Activated CD4-positive, alpha-beta memory T cell treated with anti-CD3 and anti-CD28 coated beads for 36 hours (primary cell): ENCODE measurements at places on chromosomes 2 and 18. TPM values are rescaled to one million over a fixed set of nuclear protein-coding genes. Genes with fewer than 3 reads are reported as not detected.
A peak's percentile ranks its signal among the peaks of the same experiment; 100 is the strongest.

- no peak for DNase-seq
Observed at GRCh38 chr2:203745267-203745666, 38.8 kb downstream of the CD28 start.

DNA sequence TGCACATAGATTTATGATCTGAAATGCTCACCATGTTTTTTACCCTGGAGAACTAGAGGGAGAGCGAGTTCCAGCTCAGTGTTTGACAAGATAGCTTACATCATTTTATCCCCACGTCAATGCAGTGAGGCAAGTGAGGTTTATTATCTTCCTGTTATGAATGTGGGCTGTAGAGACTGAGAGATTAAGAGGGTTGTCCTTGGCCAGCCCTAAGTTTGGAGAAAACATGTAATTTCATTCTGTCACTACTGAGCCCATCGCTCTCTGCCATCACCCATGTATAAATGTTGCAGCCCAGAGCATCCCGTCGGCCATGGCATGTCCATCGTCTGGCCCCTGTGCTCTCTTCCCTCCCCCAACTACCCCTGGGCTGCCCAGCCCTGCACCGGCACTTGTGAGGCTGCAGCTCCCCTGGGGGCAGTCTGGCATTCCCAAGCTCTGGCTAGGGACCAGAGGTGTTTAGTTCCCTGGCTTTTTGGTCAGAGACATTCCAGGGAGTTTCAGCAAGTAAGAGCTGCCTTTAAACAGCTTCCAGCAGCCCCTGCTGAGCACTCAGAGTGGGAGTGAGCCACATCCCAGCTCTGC is 136.7 kb downstream of the ANTXR1 start:
- no peak for DNase-seq

DNA sequence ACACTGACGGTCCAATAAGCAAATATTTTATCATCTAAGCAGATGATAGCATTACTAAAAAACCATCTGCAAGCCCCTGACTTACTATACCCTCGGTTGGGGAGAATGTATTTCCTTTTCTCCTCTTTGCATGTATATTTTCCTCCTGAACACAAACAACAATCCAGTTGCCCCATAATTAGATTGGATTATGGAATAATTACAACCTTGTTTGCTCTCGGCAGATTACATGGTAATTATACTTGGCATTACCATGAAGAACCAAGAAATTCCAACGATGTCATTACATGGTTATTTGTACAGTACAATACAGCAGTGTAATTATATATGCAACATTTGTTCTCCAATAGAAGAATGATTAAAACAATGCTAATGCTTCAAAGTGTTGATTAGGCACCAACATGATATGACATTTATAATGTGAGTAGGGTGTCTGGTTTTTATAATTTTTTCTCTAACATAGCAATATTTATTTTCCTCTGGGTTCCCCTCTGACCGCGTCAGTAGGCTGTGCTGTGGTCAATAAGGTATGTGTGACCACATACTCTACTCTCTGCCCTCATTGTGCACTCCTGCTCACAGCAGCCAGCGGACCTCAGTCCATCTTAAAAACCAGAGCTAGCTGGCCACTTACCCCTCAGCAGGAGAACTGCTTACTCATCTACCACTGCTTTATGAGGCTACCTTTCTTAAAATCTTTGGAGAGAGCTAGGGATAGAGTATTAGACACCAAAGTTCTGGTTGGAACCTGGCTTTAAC is 176.1 kb downstream of the INSIG2 start:
- DNase-seq: no peak

DNA sequence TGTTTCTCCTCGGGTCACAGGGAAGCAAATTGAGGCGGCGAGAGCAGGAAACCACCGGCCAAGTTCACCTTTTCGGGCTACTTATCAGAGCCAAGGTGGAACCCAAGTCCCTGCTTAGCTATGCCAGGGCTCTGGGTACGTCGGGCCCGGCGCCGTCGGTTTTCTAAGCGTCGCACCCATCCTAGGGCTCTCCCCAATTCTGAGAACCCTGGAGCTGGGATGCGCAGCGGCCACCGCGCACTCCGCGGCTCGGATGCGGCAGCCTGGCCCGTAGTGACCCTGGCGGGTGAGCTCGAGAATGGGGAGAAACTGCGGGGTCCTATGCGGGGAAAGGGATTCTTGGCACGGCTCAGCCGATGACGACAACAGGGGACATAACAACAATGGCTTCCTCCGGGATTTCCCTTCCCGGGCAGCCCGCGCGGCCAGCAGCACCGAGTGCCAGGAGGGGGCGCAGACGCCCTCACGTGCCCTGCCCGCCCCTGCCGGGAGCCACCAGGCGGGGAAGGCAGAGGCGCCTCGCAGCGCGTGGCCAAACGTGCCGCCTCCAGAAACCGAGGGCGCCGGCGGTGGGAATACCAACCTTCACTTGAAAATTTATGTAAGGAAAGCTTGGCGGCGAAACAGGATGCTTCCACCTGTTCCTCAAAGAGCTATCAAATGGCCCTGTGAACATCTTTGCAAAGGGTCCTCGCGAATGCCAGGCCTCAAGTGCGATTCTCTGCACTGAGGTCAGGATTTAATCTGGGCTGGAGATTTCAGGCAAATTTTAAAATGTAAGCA is 2.1 kb upstream of the SLC30A3 start:
- peak; percentile 82 for DNase-seq

DNA sequence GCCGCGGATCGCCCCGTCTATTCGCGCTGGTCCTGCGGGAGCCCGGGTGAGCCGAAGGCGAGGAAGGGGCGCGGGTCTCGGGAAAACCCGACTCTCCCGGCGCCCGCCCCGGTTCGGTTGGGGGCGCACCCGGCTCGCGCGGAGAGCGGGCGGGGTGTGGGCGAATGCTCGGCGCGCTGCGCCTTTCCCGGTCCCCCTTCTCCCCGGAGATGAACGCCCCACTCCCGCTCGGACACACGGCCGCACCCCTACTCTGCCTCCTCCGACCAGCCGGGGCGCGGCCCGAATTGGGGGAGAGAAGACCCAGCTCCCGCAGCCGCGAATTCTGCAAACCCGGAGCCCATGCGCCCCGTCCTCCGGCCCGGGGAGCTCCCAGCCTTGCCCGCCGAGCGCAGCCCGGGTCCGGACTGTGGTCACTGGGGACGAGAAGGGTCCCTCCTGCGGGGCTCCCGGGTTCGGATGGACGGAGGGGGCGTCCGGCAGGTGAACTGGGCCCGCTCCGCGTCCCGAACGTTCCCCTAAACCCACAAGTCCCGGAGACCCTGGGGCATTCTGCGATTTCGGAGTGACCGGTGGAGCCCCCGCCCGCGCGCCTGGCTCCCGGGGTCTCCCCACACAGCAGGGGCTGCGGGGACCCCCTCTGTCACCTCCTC is 734 bp downstream of the KCNG2 start:
- no peak for DNase-seq

- no peak for DNase-seq
Observed at GRCh38 chr2:201793631-201794030, 12.7 kb upstream of the CDK15 start.

DNA sequence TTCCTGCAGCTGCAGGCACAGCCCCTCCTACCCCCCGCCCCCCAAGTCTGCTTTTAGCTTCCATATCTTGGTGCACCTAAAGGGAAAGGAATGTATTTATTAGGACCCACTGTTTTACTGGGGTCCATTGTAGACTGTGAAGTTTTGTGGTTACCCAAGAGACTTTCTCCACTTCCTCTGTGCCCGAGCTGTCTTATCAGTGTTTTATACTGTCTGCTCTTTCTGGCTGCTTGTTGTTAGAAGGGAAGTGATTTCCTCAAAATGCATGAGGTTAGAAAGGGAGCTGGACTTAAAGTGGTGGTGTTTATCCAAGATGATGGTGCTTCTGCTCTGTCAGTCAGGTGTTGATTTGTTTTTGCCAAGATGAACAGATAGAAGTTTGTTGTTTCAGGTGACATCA is 85.0 kb downstream of the PTH2R start:
- DNase-seq: no peak

DNA sequence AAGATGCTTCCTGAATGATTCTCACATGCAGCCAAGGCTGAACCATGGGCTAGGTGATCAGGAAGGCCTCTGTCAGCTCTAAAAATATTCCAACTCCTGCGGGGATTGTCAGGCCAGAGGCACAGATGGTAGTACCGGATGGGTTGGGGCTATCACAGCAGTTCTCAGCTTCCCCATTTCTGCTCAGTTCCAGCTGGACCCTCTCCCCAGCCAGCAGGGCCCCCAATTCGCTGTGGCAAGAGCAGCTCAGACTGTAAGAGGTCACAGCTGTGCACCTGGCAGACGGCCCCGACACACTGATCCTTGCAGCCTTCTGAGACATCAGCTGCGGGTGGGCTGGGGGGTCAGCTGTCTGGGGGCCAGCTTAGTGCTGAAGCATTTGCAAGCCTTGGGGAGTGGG is 43.6 kb upstream of the TCF7L1 start:
- DNase-seq: no peak

GRCh38 chr18:32542221-32542798 is 71.6 kb upstream of the GAREM1 start:
- DNase-seq: no peak

DNA sequence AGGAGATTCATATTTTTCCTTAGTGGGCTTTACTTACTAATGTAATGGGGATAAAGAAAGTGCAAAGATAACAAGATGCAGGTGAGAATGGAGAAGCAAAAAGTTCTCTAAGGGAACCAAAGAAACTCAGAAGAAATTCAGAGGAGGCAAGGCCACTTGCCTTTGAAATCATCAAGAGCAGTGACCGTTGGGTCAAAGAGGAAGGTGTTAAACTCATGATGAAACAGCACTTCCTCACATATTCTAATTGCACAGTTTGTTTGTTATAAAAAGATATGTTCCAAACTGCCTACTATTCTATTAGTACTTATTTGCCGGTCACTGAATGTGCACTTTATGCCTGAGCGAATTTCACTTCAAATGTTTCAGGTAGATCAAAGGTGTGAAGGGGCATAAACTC is 975.1 kb downstream of the BCL11A start:
- no peak for DNase-seq

ACMSD gene
- total RNA-seq: not detected

DNA sequence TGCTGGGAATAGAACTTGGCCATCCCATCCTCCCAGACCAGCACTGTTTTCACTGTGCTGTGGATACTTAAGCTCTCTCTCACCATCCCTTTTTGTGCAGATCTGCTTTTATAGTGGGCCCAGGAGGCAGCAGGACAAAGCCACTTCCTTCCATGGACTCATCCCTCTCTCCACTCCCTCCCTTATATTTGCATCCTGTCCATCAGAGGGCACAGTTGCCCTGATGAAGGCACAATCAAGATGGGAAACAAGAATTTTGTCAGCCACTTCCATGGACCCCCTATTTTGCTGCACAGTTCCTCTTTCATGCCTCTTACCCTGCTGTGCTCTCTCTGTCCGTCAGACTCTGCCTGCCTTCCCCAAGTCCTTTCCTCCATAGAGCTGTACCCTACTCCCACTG is 338.7 kb downstream of the HRH4 start:
- DNase-seq: no peak

DNA sequence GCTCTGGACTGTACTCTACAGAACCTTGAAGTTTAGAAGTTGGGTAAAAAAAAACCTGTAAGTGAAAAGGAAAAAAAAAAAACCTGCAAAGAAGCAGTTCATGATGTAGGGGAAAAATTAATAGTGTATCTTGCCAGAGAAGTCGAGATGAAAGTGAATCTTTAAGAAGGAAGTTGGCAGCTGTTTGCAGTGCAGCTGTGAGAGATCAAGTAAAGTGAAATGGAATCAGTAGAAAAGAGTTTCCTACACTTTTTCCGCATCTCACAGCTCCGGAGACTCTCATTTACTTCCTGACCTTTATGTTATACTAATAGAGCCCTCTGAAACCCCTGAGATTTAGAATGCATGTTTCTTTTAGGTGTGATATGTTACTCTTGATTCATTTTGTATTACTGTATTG is 19.2 kb downstream of the RNMT start:
- DNase-seq: no peak

DNA sequence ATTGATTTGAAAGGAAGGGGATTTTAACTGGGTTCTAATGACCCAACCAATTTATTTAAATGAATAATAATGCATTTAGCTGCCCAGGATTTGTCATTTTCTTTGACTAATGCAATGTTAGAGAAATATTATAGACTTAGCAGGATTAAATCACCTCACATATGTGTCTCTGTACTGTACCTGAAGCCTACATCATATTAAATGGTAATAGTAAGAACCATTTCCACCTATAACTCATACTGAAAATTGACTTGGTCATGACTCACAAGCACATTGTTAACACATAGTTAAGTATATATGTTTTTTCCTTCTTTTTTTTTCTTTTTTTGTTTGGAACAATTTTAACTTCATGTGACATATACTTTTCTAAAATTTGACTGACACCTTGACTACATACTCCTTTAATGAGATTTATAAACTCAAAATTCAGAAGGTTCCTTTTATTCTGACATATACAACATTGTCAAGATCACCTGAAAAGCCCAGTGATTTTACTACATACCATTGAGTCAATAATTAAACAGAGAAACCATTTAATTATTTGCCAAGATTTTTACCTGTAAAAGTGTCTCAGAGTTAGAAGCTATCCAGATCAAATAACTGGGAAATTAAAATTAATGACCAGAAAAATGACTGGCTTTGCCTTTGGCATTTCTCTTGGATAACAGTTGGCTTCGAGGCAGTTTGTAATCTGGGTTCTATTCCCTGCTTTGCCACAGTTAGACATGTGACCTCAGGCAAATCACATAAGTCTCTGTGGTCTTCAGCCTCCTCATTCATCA is 58.8 kb upstream of the CDC42EP3 start:
- DNase-seq: no peak

DNA sequence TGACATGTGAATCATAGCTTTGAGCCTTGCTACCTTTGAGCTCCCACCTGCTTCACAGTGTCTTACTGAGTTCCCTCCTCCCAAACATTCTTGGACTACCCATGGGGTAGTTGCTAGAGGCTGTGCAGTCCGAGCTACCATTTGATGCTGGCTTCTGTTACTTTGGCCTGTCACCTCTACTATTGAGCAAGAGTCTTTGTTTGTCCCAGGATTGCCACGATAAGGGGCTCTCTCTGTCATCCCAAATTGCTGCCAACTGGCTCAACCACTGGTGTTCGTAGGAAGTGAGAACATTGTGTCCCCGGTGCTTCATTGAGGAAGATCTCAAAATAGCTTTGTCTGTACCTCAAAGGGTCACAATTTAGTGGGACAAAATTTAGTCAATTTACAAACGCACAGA is 59.1 kb upstream of the PAX8 start:
- DNase-seq: no peak

DNA sequence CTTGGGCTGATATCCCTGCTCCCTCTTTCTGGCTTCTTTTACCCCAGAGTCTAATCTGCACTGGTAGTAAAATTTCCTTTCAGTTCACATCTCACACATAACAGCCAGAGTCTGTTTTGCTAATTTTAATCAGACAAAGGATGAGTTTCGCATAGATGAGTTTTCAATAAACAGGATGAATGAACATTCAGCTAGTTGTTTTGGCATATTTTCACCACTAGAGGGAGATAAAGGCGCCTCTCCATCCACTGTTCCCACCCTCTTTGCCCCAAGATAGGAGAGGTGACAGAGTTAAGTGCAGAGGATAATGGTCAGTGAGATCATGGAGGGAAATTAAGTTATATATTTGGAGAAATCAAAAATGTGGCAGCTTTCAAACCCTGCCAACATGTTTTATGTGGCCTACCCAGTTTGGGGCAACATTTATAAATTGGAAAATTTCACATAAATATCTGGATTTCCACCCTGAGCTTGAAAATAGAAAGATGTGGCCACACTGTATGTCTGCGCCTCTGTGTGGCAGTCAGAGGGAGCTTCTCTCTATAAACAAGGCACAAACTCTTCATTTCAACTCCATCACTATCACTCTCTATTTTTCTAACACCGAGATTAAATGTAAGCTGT is 48.5 kb upstream of the DTNA start:
- no peak for DNase-seq

HMSD gene
- total RNA-seq: 19.5 TPM
